D721Med (cell line): ENCODE measurements at places on chromosomes 5 and 9.

GRCh38 chr5:34487159-34487879, 168.8 kb upstream of the RAI14 start:
- DNase-seq = no peak

GRCh38 chr5:1467341-1468246, 22.4 kb upstream of the SLC6A3 start:
- DNase-seq = no peak

DNA sequence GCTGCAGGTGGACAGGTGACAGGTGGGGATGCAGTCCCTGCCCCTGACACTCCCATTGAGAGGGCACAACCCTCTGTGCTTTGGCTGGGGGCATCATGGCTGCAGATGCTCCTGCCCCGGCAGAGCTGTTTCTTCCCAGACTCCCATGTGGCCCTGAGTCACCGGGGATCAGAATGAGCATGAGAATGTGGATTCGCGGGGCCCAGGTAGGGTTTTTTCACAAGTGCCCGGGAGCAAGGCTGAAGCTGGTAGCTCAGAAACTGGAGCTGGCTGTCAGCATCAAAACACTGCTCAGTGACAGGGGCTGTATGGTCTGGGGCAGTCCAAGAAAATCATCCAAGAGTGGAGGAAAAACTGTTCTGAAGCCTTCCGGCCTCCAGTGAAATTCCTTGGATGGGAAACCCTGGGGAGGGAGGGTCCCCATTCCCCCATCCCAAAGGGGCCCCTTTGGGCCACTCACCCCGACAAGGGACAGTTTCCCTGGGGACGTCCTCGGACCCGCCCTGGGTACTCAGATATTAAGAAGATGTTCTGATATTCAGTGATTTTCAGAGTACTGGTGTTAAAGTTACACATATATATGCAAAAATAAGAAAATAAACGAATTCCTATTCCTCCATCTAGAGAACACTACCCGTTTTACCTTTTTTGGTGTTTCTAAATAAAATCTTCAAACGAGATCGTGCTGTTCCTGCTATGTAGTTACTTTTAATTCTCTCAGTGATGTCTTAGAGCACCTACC, 120.1 kb upstream of the LPCAT1 start:
- no peak for DNase-seq

GRCh38 chr9:115689331-115689730, 464.3 kb upstream of the PAPPA start:
- DNase-seq = no peak

DNA sequence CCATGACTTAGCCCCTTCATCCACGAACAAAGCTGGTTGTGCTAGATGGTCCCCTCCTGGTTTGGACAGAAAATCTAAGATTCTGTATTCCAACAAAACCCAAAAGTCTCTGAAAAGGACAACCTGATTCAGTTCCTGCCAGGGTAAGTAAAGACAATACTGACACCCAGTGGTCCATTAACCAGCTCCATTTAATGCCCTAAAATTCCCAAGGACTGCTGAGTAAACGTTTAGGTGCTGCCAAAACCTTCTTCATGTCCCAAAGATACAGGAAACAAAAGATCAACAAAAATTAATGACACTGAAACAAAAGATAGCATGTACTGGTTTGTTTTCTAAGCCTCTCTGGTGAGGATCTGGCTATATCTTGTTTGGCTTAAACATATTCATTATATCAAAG, 25.3 kb upstream of the PPP1R2B start:
- DNase-seq = no peak

GRCh38 chr9:60545878-60546385, 368.3 kb upstream of the SPATA31A5 start:
- DNase-seq = no peak

DNA sequence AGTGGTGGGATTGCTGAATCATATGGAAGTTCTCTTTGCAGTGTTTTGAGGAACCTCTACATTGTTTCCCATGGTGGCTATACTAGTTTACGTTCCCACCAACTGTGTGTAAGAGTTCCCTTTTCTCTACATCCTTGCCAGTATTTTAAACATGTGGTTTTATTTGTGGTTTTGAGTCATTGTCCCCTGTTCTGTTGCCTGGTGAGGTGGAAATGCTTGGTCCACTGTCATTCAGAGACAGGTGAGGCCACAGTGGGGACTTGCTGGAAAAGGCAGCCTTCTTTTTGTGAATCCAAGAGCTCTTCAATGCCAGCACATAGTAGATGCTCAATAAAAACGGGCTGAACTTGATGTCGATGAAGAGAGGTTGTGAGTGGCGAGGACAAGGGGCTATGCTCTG, 44.2 kb downstream of the SH3PXD2B start:
- DNase-seq = no peak

- DNase-seq = no peak
Measured at GRCh38 chr9:107090218-107090617, 192.9 kb upstream of the RAD23B start.

DNA sequence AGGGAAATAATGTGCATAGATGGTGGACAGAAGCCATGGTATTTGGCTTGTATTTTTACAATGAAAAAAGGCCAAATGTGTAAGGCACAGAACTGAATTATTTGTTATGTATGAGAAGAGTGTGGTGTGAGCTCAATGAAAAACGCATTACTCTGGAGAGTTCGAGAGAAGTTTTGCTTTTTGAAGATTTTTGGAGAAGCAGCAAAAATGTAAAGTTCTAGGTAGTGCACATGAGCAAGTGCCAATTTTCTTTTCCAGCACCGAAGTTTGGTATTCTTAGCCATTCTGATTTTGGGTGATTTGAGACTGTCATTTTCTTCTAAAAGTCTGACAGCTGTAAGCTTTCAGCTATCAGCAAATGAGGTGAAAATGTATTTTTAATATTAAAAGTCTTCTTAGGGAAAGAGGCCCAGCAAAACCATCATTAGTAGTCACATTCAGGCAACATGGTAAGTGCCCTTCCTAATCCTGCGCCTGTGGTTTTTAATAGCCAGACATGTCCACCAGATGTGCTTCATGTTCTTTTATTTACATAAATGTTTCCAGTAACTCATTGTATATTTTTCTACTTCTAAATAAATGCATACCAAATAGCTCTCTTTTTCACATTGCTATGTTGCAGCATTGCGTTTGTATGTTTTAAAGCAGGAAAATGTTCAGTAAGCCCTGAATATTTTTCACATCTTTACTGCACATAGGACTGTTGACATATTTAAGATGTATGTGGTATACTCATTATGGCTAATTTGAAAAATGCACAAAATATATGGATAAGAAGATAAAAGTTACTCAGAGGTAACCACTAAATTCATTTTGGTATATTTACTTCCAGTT, 50.4 kb downstream of the RASGRF2 start:
- DNase-seq = no peak

GRCh38 chr9:130607640-130608420, 28.5 kb downstream of the FUBP3 start:
- DNase-seq = no peak

DNA sequence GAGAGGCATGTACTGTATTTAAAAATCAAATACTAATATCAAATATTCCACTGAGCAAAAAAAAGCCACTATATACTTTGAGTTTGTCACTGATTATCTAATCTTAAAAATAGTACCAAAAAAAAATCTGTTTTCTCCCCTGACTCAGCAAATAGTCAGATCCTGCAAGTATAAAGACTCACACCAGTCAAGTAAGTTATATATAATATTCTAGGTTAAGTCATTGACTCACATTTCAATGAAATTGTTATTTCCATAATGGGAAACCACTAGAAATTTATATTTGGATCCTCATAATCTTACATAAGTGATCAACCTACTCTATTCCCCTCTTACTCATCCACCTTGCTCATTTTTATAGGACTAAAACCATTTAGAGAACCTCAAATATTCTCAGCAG, 447.2 kb upstream of the MEF2C start:
- DNase-seq = no peak

DNA sequence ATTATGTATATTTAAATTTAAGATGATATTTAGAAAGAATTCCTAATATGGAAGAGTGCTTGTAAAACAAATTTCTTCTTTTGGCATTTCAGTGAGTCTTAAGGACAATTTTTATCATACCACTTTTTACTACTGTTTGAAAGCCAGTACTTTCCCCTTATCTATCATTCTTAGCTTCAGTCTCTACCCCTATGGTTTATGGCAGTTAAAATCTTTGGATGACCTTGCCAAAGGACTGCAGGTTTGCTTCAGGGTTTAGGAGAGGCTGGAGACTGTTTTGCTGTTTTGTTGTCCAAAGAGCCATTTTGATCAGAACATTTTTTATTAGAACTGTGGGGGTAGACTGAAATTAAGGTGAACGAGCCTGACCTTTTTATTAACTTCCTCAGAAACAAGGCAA, 30.8 kb downstream of the SLC38A9 start:
- DNase-seq = no peak

- DNase-seq = no peak
Measured at GRCh38 chr5:86124333-86124732, 493.4 kb upstream of the COX7C start.

DNA sequence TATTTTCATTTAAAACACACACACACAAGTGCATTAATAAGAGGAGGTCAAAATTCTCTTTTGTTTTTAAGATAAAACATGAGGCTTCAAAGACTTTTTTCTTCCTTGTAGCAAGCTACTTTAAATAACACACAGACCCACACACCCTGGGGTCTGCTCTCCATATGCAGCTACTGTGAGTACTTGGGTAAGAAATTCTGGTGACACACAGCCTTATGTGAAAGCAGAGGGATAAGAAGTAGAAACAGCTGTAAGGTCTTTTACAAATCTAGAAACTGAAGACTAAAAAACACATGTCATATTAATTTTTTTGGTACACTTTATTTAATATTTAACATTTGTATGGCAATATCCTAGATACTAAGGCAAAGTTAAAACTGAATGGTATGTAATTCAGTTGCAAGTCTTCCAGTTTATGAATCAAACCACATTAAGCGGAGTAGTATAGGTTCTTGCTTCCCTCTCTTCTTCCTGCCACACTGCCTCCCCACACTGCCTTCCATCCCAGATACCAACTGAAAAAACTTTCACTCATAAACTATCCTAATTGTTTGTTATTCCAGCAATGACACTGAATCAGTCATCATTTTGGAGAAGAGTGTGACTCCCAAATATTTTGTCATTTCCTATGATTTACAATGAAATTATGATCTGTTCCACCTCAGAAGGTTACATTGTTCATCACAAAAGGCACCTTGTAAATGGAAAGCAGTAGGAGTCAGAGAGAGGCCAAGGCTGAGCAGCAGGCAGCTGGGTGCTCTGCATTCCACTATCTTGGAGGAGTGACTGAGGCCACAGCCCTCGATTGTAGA, 92.0 kb downstream of the PLCXD3 start:
- DNase-seq = no peak

- DNase-seq = no peak
Measured at GRCh38 chr5:15669826-15670225, 169.8 kb downstream of the FBXL7 start.

- DNase-seq = no peak
Measured at GRCh38 chr9:123686131-123686828, 243.6 kb downstream of the DENND1A start.

GRCh38 chr5:127031147-127031862, 947 bp upstream of the MARCHF3 start:
- DNase-seq = no peak

DNA sequence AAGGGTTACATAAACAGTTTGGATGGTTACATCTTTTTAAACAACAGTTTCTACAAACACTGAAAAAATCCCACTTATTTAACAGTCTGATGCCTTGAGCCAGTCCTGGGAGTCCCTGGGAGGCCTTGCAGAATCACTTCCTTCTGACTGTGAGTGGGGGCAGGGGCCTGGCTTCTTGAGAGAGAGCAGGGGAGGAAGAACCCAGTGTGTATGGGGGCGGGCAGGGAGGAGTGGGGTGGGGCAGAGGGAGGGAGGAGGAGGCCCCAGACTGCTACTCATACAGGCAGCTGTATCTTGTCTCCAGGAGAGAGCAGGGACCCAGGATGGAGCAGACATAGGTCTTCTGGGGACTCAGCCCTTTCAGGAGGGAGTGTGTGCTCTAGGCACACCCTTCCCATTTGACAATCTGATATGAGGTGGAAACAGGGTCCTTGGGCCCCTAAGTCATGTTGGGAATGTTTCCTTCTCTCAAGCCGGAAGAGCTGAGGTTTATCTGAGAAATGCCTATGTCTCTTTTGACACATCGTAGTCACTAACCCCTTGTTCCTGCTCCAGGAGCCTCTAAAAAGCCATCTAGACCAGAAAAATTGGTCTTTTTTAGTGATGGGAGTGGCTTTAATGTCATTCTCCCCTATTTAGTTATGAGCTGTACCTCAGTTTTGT, 52.8 kb downstream of the IRF1 start:
- DNase-seq = no peak

- no peak for DNase-seq
Measured at GRCh38 chr5:137842296-137842695, 25.4 kb upstream of the MYOT start.

DNA sequence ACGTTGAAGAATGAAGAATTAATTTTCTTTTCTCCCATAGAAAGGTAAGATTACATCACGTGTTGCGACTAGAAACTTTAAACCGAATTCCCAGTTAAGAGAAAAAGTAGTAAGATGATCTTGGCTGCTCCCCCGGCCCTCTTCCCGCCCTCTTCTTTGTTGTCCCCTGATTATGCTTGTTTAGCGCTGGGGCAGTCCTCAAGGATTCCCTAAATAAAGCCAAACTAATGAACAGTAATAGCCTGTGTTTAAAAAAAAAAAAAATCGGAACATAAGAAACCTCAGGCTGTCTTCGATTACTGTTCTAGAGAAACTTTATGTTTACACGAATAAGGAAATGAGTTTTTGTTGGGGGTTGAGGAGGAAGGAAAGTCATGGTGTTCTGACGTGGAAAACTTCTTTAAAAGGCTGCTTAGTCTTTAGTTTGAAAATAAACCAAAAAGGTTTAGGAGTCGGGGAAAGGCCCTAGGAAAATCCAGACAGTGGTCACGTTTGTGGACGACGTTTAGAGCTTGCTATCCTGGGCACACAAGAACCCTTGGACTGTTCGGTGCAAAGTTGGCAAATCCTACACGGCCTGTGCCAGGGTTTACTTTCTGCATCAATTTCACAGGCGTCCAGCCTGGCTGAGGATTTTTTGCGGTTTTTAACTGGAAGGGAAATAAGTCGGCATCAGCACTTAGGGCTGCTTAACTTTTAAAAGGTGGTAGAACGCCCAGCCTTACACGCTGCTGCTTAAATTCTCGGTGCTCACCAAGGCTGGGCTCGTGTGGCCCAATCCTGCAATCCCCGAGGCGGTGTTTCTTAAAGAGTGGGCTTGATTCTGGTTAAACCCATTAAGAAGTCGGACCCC, 1.1 kb upstream of the MAT2B start:
- no peak for DNase-seq
